Activated CD4-positive, CD25-positive, alpha-beta regulatory T cell treated with anti-CD3 and anti-CD28 coated beads, Interleukin-2, amount 50 U/mL, for 24 hours (primary cell): ENCODE measurements at places on chromosomes 2 and 18.

DNA sequence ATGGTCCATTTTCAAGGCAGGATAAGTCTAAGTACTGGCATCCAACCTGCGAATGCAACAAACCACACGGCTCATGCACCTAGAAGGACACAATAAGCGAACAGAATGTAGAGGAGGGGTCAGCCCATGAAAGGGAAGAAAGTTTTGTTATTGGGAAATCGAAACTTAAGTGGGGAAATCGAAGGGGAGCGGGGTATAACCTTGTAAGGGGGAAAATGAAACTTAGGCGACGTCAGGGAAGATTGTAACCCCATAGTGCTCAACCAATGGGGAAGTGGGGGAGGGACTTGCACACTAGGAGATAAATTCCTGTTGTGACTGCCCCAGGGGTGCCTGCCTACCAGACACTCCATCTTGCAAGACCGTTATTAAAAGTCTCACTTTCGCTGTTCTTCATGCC is 15.6 kb upstream of the OTOF start:
- peak; percentile 49 for ATAC-seq

DNA sequence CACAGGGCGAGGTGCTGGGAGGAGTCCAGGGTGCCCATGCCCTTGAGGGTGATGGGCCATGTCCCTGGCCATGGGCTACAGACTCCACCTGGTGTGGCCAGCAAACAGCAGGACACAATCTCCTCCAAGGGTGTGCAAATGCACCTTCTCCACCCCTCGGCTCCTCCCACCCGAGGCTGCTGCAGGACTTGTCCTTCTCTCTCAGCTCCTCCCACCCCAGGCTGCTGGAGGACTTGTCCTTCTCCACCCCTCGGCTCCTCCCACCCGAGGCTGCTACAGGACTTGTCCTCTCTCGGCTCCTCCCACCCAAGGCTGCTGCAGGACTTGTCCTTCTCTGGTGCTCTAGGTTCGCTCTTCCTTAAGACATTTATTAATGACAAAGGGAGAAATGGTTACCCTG is 57.3 kb upstream of the SNTG2 start:
- ATAC-seq, result no peak

GRCh38 chr2:235070063-235070706 is 118.4 kb downstream of the SH3BP4 start:
- no peak for ATAC-seq

DNA sequence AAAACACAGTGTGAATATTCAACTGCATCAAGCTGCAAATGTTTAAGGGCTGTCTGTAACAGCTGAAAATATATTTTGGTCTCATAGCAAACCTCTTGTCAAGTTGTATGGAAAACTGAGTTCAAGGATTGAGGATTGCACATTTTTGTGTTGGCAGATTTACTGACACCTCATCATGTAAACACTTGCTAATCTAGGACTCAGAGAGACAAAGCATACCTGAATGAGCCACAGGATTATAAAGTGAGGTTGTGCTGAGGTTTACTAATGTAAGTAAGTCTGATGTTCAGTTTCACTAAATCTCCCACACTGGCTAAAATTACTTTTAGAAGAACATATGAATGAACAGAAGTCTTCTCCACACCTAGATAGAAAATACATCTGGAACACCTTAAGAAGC is 1993.1 kb upstream of the CELF4 start:
- ATAC-seq, result no peak

DNA sequence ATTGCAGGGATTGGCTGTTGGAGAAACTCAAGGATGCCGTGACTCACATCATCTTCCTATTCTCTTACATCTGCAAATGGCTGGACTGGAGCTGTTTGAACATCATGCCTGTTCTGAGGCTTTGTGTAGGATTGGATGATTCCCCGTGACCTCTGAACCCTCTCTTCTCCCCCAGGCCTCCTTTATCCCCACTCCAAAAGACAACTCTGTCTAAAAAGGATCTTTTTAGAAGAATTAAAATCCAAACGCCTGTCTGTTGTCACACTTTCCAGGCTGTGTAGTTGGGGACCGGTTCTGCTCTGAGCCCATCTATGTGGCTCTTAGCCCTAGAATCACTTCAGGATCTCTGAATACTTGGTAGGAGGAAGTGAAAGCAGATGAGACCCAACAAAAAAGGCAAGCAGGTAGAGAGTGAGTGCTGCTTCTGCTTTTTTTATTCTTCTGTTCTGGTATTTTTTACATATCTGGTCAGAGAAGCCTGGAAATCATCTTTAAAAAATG is 565 bp downstream of the SP140 start:
- ATAC-seq, result peak; percentile 33

GRCh38 chr2:96156926-96157648 is 11.8 kb upstream of the DUSP2 start:
- ATAC-seq, result peak; percentile 0

GRCh38 chr2:69608109-69608508 is 35.4 kb downstream of the AAK1 start:
- peak; percentile 41 for ATAC-seq

DNA sequence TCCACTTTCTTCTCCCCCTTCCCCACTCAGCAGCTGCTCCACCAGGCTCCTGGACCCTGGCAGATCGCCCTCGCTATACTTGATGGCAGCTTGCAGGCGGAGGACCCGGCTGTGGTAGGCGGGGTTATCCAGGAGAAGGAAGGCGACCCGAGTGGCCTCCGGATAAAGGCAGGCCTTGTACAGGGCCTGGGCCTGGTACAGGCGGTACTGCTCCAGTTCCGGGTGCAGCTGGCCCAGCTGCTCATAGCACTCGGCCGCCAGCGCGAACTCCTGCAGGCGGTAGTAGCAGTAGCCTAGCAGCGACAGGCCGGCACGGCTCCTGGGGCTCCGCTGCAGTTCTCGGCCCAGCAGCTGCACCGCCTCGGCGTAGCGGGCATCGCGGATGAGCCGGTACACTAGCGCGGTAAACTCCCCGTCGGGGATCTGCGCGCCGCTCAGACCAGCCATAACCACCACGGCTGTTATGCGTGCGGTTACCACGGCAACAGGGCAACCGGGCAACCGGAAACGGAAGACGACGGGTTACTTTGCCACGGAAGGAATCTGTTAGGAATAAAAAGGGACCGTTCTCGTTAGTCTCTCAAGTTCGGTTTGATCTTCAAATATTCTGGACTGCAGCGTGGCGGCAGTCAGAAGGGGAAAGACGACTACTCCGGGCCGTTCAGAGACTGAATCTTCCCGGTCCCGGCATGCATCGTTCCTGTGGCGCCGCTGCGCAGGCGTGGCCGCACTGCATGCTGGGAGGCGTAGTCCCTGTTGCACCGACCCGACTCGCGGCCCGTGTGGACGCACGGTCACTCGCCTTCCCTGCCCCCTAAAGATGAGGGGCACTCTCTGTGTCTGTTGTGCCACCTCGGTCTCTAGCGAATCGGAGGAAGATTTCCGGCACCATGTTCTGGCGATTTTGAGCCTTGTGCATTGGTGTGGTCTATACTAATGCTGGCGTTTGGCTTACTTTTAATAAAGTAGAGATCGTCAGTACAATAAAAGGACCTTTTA is 226.0 kb downstream of the AGPS start:
- ATAC-seq, result peak; percentile 96

- no peak for ATAC-seq
Measured at GRCh38 chr18:59874166-59874565, 25.6 kb upstream of the PMAIP1 start.

GRCh38 chr2:239721991-239722759 is 303.0 kb downstream of the NDUFA10 start:
- ATAC-seq, result no peak

DNA sequence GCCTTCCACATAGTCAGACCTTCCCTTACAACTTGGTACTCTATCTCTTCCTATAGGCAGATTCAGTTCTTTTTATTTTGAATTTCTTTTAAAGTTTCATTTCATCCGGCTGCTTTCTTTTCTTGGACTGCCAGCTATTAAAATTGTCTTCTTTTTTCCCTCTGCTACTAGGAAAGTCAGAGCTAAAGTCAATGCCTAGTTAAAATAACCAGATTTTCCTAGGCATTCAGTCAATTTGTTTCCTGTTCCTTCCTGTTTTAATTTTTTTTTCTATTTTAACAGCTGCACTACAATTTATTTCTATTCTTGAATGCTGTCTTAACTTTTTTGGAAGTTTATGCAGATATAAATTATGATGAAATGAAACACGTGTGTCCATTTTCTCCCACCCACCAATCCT is 84.8 kb downstream of the EVA1A start:
- no peak for ATAC-seq

GRCh38 chr2:168790226-168790902 is 12.1 kb upstream of the NOSTRIN start:
- ATAC-seq, result no peak

GRCh38 chr18:75124991-75125381 is 84.0 kb downstream of the PTGR3 start:
- no peak for ATAC-seq

DNA sequence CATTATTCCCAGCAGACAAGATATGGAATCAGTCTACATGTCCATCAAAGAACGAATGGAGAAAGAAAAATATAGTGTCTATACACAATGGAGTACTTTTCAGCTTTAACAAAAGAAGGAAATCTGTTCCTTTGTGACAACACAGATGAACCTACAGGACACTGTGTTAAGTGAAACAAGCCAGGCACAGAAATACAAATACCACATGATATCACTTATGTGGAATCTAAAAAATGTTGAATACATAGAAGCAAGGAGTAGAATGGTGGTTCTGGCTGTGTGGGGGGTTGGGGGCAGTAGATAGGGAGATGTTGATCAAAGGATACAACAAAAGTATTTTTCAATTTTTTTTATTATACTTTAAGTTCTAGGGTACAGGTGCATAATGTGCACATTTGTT is 347.7 kb upstream of the MAP2 start:
- ATAC-seq, result no peak

DNA sequence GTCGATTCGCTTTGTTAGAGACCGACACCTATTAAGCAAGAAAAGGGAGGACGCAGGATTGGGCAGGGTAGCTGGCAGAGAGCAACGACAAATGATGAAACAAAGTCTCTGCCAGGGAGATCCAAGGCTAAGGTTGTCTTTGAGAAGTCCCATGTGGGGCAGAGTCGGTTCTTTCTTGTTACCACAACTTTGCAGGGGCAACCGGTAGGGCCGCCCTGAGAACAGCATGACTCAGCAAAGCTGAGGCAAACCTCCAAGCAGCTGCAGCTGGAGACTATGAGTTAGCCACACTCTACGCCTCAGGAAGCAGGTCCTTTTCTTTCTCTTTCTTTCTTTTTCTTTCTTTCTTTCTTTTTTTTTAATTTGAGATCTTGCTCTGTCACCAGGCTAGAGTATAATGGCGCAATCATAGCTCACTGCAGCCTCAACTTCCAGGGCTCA is 452.3 kb upstream of the ID2 start:
- peak; percentile 84 for ATAC-seq

DNA sequence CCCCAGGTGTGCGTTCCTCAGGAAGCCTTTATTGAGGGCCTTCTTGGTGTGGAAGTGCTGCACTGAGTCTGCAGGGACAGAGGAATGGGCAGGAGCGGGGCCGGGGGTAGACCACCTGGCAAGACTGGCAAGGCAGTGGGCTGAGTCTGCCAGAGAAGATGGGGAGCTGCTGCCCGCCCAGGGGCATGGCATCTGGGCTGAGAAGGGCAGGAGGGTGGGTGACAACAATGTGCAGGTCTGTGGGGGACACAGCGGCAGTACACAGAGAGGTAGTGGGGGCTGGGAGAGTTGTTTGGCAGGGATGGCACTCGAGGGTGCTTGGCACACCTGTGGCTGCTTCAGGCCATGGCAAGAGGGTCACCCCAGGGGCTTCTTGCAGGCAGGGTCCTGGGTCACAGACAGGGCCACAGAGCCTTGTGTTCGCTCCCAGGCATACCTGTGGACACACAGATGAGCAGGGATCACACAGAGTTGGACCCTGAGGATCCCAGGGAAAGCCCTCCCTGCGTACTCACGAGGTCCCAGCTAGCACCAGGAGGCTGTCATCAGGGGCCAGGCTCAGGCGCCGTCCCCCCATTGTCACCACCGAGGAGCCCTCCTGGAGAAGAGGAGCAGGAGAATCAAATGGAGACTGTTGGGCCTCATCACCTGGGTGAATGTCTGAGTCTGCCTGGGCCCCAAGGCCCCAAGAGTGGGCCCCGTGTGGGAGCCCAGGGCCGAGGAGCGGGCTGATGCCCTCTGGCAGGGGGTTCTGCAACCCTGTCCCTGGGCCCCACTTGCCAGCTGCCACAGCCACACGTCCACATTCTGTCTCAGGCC is 3.4 kb upstream of the OXER1 start:
- ATAC-seq, result no peak

GRCh38 chr2:179837408-179837807 is 24.0 kb downstream of the ZNF385B start:
- no peak for ATAC-seq

- no peak for ATAC-seq
Measured at GRCh38 chr2:190636361-190636760, 12.5 kb upstream of the NAB1 start.

- no peak for ATAC-seq
Measured at GRCh38 chr2:172710584-172711047, 25.0 kb upstream of the RAPGEF4 start.

- ATAC-seq, result peak; percentile 33
Measured at GRCh38 chr2:222319586-222320435, 21.0 kb upstream of the PAX3 start.

GRCh38 chr2:26034637-26034992 is 731 bp downstream of the RAB10 start:
- peak; percentile 0 for ATAC-seq

DNA sequence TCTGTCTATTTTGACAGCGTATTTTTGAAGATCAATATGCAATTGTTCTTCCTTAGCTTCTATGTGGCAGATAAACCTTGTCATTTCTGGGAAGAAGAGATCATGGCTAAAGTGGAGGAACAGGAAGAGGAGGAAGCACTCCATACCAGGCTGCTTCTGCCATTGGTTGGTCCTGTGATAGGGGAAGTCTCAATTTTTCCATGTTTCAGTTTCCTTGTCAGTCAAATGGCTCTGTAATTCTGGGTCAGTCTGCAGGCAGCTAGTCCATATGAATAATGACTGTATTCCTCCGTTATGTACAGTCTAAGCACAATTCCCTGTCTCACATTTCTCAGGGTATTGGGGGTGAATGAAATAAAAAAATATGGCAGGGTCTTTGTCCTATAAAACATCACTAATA is 277.6 kb upstream of the CXCR4 start:
- ATAC-seq, result no peak

DNA sequence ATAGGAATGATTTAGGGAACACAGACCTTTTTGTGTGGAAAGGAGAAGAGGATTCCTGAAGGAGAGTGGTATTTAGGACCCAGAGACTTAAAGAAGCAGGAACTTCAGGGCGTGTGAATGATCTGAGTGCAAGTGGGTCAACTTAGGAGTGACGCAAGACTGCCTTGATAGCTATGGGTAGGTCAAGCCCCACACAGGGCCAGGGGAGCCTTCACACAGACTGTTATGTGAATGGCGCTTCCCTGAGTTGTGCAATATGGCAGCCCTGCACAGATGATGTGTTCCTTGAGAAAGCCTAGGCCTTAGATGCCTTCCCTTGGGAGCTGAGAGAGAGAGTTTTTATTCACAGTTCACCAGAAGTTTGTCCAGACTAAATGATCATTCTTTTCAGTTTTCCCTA is 47.1 kb upstream of the IGFBP5 start:
- ATAC-seq, result no peak
